ENCODE measurements at places on chromosomes 3 and 15.

GRCh38 chr3:88509582-88509981, 359.8 kb downstream of the C3orf38 start:
- DNase-seq: no peak

- DNase-seq: no peak
Observed at GRCh38 chr15:39095218-39095879, 485.5 kb upstream of the THBS1 start.

DNA sequence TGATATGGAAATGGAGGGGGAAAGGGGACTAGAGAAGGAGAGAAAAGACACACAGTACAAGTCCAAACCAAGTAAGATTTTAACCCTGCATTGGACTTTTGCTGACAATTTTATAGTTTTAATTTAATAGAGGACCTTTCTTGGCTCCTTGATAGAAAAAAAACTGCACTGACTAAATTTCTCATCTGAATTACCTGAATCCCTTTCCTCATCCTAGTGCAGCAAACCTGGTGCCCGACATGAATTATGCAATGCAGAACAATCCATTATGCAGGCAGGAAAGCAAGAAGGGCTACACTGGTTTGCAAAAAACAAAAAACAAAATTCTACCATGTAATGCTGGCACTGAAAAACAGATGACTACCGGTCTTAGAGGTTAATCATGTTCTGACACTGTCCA, 15.5 kb downstream of the MAGI1 start:
- no peak for DNase-seq

DNA sequence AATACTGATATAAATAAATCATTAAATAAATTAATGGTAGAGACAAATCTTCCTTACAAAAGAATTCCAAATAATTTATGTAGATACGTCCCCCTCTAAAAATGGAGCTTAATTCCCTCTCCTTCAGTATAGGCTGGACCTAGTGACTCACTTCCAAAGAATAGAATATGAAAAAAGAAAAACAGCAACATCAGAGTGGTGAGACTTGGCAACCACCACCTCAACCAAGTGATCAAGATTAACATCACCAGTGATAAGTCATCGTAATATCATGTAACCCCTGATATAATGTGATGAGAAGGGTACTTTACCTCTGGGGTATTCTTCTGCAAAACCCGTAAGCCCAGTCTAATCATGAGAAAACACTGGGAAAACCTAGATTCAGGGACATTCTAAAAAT, 13.4 kb downstream of the GOLGB1 start:
- peak; percentile 42 for DNase-seq

DNA sequence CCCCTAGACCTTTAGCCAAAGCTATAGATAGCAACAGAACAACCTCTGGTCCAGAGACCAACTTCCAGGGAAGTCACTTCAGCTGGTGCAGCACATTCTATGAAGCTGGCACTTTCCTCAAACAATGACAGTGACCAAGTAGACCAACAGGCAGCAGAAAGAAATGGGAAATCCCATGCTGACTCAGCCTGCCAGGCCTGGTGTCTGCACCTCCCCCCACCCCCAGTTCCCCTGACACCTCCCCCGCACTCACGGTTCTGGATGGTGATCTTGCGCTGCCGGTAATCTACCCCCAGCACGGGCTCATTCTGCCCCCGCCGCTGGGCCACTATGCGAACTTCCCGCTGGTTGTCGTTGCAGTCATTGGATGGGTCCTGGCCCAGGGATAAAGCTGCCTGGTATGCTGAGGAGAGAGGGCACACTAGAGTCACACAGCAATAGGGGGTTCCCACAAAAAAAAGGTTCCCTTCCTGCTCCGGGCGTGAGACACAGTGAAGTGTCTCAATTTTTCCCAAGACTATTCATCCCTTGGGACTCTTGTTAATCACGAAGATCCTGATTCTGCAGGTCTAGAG, 17.0 kb downstream of the ILDR1 start:
- DNase-seq: peak; percentile 67

Measured in activated CD4-positive, alpha-beta T cell treated with anti-CD3 and anti-CD28 coated beads, Interleukin-2, Interleukin-6, amounts not matched to agents 100 ng/mL and 50 ng/mL, durations not matched to agents 16 hours and 8 hours (primary cell).